NB4 (cell line): ENCODE measurements at places on chromosomes 1 and 21.
A peak's percentile ranks its signal among the peaks of the same experiment; 100 is the strongest.

DNA sequence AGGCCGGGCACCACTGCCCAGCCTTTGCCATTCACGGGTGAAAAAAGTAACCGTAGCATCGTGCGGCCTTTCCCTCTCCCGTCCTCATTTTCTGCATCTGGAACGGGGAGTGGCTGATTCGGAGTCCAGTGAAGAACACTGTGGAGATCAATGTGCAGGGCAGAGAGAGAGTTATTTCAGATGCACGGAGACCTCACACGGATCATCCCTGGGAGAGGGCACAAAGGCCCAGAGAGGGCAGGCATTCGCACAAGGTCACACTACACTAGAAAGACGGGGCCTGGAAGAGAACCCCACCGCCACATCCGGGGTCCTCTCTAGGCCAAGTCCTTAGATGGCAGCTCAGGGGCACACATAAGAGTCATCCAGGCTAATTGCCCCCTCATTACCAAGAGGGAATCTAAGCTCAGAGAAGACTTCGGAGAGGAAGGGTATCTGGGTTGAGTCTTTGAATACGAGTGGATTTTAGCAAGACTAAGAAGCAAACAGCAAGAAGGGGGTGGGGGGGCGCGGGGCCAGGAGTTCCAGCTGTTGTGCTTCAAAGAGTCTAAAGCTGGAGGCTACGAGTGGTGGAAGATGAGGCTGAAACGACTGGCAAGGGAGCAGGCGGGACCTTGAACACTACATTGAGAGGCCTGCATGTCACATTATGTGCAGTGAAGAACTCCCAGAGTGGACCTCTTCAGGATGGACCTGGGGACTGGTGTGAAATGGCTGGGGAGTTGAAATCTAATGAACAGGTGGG lies 857 bp downstream of the GPX7 start:
- no peak for DNase-seq

- DNase-seq: no peak
Measured at GRCh38 chr1:110749960-110750359, 75.2 kb upstream of the KCNA3 start.

GRCh38 chr1:51973587-51974474 lies 16.7 kb downstream of the RAB3B start:
- no peak for DNase-seq

DNA sequence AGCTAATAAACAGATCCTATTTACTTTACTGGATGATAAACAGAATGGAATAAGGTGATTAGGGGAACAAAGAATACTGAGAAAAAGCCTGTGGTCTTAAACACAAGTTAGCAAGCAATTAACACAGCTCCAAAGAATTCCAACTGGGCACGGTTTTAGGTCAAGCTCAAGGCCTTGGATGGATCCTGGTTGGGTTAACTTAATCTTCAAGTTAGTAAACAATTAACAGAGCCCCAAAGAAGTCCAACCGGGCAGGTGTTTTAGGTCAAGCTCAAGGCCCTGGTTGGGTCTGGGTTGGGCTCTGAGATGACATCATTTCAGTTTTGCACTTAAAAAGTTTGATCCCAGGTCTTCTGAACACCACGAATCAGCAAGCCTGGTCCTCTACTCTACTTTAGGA lies 1086.3 kb upstream of the TMPRSS15 start:
- no peak for DNase-seq

DNA sequence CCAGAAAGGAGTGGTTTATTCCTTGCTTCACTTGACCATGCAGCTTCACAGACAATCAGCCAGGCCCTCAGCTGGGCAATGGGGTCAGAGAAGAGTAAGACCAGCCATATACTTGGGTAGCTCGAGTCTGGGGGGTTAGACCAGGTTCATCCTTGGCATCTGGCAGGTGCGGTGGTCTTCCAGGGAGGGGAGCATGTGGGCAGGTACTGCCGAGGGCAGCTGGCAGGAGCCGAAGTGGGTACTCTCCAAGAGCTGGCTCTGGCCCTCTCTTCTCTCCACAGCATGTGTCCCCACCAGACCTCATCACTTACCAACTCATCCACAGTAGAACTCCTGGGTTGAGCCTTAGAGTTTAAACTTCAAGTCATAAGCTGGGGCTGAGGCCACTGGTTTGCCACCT lies 156.8 kb downstream of the FOXD2 start:
- no peak for DNase-seq

DNA sequence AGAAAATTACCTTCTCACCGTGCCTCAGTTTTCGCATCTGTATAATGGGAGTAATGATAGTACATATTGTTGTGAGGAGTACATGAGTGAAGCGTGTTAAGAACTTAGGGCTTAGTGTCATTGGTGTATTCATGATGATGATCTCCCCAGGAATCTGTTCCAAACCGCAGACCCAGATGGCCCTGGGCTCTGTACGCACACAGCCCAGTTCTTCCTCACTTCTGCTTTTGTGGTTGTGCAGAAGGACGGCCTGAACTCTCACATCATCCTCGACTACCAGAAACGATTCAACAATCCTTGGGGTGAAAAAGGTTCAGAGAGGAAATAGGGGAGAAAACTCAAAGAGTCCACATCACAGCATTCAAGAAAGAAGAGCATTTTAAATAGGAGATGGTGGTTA lies 323.0 kb downstream of the CAMTA1 start:
- DNase-seq: peak; percentile 65

DNA sequence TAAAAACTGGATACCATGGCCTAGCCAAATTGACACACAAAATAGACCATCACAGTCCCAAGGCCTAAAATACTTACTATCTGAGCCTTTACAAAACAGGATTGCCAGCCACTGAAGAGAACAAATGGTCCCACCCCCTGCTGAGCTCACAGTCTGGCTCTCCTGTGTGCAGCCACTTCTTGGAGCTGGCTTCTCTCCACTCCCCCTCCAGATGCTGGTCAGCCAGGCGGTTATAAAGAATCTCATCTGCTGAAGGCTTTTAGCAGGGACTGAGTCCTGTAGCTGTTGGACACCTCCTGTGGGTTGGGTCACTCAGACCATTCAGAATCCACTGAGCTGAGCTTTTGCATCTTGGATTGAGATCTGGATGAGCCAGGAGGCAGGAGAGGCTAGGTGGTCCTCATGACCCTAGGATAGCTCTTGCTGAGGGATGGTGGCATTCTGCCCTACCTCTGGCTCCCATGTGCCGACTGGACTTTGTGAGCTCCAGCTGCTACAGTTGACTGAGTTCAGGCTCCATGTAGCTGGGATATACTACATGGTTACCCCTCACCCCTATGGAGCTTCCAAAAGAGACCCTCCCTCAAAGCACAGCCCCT lies 16.1 kb downstream of the OXCT2 start:
- no peak for DNase-seq

- peak; percentile 15 for DNase-seq
Measured at GRCh38 chr1:153261281-153262069, 2.0 kb downstream of the LORICRIN start.

DNA sequence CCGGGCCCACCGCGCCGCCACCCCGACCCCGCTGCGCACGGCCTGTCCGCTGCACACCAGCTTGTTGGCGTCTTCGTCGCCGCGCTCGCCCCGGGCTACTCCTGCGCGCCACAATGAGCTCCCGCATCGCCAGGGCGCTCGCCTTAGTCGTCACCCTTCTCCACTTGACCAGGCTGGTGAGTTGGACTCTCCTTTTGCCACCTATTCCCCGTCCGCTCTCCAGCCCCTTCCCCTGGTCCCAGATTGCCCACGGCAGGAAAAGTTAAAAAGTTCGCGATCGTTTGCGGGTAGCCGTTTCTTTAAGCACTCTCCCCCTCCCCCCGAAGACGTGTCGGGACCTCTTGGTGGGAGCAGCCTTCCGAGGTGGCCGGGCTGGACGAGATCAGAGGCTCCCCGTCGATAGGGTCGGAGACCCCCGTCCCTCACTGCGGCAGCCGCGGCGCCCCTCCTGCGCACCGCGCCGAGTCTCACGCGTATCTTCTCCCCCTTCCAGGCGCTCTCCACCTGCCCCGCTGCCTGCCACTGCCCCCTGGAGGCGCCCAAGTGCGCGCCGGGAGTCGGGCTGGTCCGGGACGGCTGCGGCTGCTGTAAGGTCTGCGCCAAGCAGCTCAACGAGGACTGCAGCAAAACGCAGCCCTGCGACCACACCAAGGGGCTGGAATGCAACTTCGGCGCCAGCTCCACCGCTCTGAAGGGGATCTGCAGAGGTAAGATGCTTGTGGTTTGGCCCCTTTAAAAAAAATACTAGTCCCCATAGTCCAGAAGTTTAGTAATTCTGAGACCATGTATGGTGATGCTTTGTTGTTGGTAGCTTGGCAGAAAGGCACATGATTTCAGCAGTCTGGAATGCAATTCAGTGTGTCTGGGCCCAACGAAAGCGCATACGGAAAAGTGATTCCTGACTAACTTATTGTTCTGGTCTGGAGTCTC lies 576 bp downstream of the CCN1 start:
- DNase-seq: no peak

DNA sequence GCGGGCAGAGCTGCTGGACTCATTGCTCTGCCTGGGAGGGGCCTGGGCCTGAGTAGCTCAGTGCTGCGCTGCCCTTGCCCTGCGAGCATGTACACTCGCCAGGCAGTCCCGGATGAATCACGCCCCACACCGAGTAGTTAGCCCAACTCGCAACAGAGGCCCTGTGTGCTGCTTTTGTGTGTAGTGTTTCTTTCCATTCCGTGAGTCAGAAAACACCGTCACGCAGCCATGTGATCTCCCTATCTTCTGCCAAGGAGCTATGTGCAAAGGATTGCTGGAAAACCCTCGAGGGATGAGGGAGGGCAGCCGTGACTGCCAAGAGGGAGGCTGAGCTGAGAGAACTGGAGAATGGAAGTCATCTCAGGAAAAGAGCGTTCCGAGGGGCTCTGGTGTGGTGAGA lies 37.3 kb downstream of the NENF start:
- no peak for DNase-seq

- DNase-seq: peak; percentile 42
Measured at GRCh38 chr1:1063261-1063944, 10.7 kb downstream of the RNF223 start.

DNA sequence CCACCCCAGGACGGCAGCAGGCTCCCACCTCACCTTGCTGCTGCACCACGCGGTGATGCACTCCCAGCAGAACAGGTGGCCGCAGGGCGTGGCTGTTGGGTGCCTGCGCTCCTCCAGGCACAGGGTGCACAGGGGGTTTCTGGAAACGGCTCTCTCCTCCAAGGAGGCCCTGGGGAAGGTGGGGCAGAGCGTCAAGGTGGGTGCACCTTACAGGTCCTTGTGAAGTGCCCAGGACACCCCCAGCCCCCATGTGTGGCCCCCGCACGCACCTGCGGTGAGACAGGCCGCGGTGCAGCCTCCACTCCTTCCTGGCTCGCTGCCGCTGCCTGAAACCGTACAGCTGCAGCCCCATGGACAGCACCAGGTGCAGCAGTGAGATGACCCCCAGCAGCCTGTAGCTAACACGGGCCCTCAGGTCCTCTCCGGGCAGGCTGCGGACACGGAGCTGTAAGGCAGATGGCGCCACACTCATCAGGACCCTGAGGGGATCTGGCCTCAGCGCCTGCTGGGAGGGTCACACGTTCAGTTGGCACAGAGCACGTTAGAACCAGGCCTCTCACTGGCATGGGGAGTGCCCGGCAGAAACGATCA lies 5.8 kb downstream of the PEX10 start:
- DNase-seq: no peak

GRCh38 chr1:53069265-53069662 lies 7.3 kb downstream of the PODN start:
- DNase-seq: no peak

DNA sequence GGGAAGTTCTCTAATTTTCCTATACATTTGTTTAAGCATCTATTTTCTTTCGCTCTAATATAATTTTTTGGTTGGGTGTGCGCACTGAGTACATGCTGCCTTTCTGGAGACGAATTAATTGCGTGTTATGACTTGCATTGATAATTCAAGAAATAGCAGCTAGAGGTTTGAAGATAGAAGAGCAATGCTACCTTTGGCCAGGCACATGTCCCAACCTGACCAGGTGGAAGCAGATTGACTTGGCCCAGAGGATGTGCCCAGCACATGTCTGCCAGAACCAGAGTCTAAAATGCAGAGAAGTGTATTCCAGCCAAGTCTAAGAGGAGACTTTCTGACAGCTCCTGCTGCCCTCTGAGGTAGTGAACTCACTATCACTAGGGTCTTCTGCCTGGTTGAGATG lies 114.3 kb downstream of the SLC35F3 start:
- no peak for DNase-seq

GRCh38 chr1:107877092-107877491 lies 87.9 kb downstream of the VAV3 start:
- peak; percentile 90 for DNase-seq

- DNase-seq: peak; percentile 44
Measured at GRCh38 chr1:226632922-226633351, 84.4 kb downstream of the STUM start.

GRCh38 chr1:32405672-32406467 lies 11.6 kb upstream of the BSDC1 start:
- no peak for DNase-seq

GRCh38 chr1:8540261-8540941 lies 222.5 kb downstream of the SLC45A1 start:
- no peak for DNase-seq

GRCh38 chr1:37734629-37735591 lies 30.0 kb downstream of the EPHA10 start:
- DNase-seq: no peak

DNA sequence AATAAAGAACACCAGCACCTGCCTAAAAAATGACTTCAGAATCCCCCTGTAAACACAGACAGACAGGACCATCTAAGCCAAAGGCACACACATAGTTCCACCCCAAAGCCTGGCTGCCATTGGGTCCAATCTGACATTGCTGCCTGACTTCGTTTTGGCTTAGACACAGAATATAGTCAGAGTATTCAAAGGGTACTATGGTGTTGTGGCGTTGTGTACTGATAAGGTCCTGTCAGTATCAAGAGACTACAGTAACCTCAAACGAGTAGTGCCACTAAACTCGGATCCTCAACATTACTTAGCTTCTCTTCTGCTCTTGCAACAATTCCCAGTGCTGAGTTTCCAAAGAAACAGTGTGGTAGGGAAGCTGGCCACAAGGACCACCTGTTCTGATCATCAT lies 169.3 kb upstream of the NR5A2 start:
- no peak for DNase-seq
